GM18507 (cell line): ENCODE measurements at places on chromosomes 16 and 17.

GRCh38 chr16:29900888-29901606 lies 759 bp downstream of the ASPHD1 start:
- DNase-seq = no peak

DNA sequence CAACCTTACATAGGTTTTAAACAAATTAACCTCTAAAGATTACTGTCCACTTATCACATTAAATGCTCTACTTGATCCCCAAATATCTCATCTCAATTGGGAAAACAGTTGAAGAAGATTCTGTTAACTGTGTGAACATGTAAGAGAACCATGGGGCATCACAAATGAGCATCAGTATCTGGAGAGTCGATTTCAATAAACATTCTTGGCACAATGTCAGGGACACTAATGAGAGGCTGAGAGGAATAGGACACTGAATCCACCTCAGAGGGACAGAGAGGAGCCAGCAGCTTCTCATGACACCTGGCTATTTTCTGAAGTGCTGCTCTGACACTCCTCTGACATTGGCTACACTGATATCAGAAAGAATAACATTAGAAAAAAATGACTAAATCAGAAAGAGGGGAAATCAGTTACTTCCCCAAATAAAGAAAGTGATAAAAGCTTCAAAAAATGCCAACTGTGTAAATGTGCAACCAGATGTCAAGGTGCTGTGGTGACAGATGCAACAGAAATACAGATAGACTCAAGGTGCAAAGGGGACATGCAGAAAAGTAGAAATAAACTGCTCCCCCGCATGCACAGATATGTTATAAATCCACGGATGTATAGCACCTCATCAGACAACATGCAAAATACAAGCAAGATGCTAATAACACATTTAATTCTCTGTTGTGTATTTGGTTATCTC lies 67.4 kb downstream of the SNX11 start:
- DNase-seq = no peak

DNA sequence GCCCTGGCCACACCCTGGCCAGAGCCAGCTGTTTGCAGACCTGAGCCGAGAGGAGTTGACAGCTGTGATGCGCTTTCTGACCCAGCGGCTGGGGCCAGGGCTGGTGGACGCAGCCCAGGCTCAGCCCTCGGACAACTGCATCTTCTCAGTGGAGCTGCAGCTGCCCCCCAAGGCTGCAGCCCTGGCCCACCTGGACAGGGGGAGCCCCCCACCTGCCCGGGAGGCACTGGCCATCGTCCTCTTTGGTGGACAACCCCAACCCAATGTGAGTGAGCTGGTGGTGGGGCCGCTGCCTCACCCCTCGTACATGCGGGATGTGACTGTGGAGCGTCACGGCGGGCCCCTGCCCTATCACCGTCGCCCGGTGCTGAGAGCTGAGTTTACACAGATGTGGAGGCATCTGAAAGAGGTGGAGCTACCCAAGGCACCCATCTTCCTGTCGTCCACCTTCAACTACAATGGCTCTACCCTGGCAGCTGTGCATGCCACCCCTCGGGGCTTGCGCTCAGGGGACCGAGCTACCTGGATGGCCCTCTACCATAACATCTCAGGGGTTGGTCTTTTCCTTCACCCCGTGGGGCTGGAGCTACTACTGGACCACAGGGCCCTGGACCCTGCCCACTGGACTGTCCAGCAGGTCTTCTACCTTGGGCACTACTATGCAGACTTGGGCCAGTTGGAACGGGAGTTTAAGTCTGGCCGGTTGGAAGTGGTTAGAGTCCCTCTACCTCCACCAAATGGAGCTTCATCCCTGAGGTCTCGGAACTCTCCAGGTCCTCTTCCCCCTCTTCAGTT lies 578 bp downstream of the AOC2 start:
- DNase-seq = no peak

GRCh38 chr16:19872179-19872863 lies 12.3 kb downstream of the GPRC5B start:
- DNase-seq = no peak

DNA sequence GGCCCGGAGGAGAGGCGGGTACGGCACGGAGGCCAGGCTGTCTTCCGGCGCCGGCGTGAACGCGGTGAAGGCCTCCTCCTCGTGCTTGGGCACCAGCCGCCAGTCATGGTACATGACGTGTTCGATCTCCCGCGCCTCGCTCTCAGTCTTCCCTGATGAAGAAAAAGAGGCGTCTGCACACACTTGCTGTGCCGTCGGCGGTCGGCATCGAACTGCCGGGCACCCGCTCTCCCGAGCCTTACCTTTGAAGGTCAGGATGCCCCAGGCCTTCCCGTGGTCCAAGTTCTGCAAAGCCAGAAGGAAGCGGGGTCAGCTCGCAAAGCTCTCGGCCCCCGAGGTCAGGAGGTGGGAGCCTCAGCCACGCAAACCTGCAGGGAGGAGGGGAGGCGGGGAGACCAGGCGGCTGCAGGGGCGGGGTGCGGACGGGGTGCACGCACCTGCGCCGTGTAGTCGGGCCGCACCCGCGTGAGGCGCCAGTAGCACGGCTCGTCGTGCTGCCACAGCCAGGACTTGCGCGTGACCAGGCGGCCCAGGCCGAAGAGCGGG lies at the start of gene EME2:
Gene EME2 (plus strand): TSS at position 449 of the 546 bp plus-strand sequence. CDS start 418 bp downstream, outside the sequence.
- DNase-seq = no peak

DNA sequence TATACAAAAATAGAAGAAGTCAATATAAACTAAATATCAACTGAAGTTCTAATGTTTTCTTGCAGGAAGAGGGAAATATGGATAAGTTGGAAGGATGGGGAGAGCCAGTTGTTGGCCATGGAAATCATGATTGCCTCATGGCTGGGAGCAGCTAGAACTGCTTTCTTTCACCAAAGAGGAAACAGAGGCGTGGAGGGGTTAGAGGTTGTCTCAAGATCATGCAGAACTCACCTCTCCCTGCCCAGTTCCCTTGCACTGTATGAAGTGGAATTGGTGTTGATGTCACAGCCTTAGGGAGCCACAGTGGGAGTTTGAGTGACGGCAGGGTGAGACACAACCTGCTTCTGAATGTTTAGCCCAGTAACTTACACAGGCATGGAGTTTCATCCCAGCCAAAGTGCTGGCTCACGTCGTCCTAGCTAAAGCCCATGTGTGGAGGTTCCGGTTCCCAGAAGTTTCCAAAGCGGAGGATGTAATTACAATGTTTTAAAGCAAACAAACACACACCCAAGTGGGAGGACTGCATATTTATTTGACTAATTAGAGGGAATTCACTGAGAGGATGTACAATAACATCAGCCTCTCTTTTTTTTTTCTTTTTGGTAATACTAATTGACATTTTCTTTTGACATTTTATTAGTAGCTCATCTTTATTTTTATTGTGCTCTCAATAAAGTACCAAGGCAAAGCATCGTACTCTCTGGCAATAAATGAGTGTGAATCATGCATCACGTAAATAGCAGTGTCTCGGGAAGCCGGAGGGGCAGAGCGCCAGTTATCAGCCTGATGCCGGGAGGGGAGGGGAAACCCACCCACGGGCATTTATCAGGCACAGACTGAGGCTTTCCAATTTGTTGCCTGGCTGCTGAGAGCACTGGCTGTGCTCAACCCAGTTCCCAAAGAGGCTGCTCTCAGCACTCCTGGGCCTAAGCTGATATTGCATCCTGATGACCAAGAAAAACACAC lies 118.7 kb upstream of the CDH5 start:
- no peak for DNase-seq

- no peak for DNase-seq
Measured at GRCh38 chr16:82224821-82225220, 54.8 kb upstream of the MPHOSPH6 start.

DNA sequence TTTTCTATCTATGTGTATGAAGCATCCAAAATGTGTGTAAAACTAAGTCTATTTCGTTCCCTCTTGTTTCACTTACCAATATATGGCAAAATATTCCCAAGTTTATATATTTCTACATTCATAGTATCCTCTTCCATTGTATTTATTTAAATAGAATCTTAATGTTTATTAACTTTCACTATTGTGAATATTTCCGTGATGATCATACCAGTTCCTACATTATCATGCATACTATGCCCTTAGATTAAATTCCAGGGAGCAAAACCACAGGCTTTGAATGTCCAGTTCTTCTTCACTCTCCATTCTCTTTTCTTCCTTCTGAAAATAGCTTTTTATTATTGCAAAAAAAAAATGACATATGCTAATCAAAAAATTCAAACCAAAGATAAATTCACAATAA lies 4.0 kb downstream of the MAP2K6 start:
- DNase-seq = no peak

DNA sequence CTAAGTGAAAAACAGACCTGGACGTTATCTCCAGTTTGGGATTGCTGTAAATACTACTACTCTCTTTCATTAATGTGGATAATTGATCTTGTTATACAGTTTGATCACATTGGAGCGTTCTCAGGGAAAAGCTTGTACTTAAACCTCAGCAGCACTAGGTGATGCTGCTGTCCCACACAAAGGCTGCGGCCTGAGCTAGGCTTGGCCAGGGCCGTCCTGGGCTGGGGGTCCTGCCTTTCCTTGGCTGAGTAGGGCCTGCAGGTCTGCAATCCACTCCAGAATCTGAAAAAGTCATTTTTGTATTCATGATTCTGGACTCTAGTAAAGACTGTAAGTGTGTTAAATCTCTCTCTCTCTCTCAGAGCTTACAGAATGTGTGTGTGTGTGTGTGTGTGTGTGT lies 23.7 kb upstream of the PMFBP1 start:
- DNase-seq = no peak

GRCh38 chr16:78599271-78599670 lies 499.8 kb downstream of the WWOX start:
- DNase-seq = no peak

DNA sequence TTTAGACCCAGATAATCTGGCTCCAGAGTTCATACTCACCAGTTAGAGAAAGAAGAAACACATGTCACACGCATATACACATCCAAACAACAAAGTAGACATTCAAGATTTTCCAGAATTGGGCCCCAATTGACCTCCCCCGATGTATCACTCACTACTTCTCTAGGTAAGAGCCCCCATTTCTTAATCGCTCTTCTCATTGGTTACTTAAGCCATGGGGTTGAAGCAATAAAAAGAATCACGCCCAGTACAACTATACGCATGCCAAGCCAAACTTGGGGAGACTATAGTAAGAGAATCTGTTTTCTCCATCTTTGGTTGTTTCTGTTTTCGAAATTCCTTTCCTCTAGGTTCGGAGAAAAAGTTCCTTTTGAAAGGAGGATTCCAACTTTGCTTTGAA lies 565 bp downstream of the DDX52 start:
- DNase-seq = no peak

GRCh38 chr16:27899736-27900135 lies 163.8 kb downstream of the GSG1L start:
- DNase-seq = no peak

DNA sequence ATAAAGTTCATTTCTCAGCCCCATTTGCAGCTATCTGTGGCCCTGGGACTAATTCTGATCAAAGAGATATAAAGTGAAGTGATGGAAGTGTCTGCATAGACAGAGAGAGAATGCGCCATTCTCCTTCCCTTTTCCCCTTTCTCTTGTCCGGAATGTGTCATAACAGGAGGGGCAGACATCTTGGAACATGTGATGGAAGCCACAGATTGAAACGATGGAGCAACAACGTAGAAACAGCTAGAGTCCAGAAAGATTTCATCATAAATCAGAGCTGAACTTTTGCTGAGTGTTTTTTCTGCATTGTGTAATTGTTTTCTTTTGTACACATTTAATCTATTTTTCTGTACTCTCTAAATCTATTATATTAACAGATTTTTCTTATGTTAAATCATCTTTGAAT lies 11.3 kb downstream of the ASGR1 start:
- no peak for DNase-seq

- no peak for DNase-seq
Measured at GRCh38 chr16:58863761-58864160, 129.6 kb upstream of the GOT2 start.

GRCh38 chr17:59186850-59187249 lies 23.0 kb upstream of the SMG8 start:
- DNase-seq = no peak

DNA sequence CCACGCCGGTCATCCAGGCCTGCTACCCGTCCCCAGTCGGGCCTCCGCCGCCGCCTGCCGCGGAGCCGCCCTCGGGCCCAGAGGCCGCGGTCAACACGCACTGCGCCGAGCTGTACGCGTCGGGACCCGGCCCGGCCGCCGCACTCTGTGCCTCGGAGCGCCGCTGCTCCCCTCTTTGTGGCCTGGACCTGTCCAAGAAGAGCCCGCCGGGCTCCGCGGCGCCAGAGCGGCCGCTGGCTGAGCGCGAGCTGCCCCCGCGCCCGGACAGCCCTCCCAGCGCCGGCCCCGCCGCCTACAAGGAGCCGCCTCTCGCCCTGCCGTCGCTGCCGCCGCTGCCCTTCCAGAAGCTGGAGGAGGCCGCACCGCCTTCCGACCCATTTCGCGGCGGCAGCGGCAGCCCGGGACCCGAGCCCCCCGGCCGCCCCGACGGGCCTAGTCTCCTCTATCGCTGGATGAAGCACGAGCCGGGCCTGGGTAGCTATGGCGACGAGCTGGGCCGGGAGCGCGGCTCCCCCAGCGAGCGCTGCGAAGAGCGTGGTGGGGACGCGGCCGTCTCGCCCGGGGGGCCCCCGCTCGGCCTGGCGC lies 2.4 kb downstream of the HIC1 start:
- no peak for DNase-seq

- DNase-seq = no peak
Measured at GRCh38 chr17:55986817-55987216, 166.5 kb upstream of the ANKFN1 start.

- no peak for DNase-seq
Measured at GRCh38 chr16:79263425-79263824, 337.1 kb downstream of the MAF start.

DNA sequence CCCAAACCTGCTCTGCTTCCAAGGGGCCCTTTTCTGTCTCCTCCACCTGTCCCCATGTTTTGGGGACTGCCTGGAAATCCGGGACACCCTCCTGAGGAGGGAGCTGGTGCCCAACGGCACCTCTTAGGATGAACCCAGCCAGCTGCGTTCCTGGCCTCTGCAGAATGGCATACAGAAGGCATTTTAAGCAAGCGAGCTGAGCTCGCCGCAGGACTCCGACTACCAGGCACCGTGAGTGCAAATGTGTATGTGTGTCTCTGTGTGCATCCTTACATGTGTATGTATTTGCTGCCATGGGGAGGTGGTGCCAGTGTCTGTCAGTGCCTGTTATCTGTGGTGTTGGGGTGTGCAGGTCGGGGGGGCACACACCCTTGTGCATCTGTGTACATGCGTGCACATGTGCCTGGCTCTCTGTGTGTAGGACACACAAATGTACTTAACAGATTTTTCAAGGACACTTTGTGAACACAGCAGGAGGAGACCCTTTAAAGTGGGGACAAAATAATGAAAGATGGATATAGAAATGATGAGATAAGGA lies 39.3 kb downstream of the ABAT start:
- DNase-seq = no peak

DNA sequence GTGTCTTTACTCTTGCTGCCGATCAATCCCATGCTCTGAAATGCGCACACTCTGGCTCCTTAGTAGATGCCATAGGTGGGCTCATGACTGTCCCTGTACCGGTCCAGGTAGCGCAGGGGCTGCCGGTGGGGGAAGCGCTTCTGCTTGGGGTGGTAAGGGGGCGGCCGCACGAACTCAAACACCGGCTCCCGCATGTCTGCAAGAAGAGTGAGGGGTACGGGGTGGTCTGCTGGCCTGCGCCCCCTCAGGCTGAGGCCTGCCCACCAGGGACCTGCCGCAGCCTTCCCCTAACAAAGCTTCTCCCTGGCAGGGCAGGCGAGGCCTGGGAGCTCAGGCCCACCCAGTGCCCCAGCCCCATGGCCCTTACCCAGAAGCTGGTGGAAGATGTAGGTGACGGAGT lies 2.0 kb upstream of the TRIM65 start:
- DNase-seq = no peak

GRCh38 chr17:29643817-29644160 lies 21.1 kb upstream of the CORO6 start:
- DNase-seq = no peak
